ENCODE measurements at places on chromosomes 7 and 10.

GRCh38 chr7:131196803-131197202 is 130.9 kb upstream of the MKLN1 start:
- DNase-seq, result no peak

DNA sequence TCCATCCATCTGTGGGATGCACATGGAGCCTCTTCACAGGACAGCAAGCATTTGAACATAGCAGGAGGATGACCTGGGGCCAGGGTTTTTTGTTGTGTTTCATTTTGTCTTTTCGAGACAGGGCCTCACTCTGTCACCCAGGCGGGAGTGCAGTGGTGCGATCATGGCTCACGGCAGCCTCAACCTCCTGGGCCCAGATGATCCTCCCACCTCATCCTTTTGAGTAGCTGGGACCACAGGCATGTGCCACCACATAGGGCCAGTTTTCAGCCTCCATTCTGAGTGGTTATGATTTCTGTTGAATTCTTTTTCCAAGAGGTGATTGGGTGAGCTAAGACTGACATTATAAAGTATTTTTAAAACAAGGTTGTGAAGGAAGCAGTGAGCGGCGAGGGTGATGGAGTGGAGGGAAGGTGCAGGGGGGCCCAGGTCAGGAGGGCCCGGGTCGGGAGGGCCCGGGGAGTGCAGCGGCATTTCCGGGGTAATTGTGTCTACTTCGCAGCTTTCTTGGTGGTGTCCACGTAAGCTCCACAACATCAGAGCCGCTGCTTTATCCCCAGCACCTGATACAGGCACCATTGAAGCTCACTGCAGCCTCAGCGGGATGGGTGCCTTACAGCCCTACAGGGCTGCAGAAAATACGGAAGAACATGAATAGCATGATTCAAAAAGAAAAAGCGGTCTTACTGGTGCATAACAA is 12.0 kb upstream of the LARP4B start:
- DNase-seq, result no peak

- no peak for DNase-seq
Observed at GRCh38 chr7:48074204-48074654, 14.8 kb upstream of the UPP1 start.

DNA sequence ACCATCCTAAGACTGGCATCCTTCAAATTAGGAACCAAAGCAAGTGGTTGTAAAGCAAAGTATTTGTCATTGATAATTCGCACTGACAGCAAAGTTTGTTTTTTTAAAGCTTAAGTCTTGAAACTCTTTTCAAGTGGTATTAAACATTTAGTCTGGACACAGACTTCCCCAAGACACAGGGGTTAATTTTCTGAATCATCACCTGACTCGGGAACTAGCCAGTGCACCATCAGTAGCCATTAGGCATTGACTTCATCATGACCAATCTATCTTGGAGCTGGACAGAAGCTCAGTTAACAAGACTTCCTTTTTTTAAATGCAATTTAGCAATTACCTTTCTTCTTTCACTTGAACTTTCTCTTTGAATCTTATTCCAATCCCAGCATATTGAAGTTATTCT is 210.6 kb downstream of the ZNF365 start:
- no peak for DNase-seq
